Upper lobe of right lung (tissue), 1 donor: ENCODE measurements at places on chromosomes 6 and 20.

GRCh38 chr6:40900791-40901190 is 138.2 kb downstream of the UNC5CL start:
- no peak overlapping the region for H3K4me3 ChIP-seq
- H3K4me1 ChIP-seq = no peaks in the 10 kb centered on the region
- H3K27me3 ChIP-seq = no peaks in the 10 kb centered on the region
- H3K36me3 ChIP-seq = no peaks in the 10 kb centered on the region

DNA sequence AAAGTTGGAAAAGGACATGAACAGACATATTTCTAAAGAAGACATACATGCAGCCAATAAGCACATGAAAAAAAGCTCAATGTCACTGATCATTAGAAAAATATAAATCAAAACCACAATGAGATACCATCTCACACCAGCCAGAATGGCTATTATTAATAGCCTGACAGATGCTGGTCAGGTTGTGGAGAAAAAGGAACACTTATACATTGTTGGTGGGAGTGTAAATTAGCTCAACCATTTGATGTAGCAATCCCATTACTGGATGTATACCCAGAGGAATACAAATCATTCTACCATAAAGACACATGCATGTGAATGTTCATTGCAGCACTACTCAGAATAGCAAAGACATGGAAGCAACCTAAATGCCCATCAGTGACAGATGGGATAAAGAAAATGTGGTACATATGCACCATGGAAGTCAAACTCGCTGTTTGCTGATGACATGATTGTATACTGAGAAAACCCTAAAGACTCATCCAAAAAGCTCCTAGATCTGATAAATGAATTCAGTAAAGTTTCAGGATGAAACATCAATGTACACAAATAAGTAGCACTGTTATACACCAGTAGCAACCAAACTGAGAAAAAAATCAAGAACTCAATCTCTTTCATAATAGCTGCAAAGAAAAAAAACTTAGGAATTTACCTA is 196.8 kb downstream of the ADGB start:
- no peaks in the 10 kb centered on the region for H3K27me3 ChIP-seq
- H3K36me3 ChIP-seq = no peaks in the 10 kb centered on the region
- H3K27ac ChIP-seq = no peak overlapping the region
- DNase-seq = no peak
- no peaks in the 10 kb centered on the region for H3K4me1 ChIP-seq

DNA sequence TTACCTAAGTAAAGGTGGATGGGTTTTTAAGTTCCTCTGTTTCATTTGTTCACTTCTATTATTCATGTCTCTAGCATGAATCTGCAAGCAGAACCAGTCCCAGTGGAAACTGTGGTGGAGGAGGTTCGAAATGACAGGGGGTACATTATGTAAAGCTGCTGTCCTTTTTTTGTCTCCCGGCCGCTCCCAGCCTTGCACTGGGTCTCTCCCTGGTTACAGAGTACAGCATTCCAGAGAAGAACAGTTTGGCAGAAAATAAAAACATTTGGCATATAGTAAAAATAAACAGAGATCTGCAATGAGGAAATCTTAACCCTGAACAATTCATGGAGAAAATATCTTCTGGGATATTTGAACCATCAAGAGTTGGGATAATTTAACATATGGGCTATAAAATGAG is 34.6 kb upstream of the TAGAP start:
- H3K4me1 ChIP-seq = no peaks in the 10 kb centered on the region
- H3K27ac ChIP-seq = no peak overlapping the region
- H3K27me3 ChIP-seq = no peaks in the 10 kb centered on the region
- no peak overlapping the region for H3K4me3 ChIP-seq

- peaks cover 18% of the 10 kb centered on the region for H3K27me3 ChIP-seq
- no peak overlapping the region for H3K27ac ChIP-seq
- no peaks in the 10 kb centered on the region for H3K36me3 ChIP-seq
- H3K4me1 ChIP-seq = no peaks in the 10 kb centered on the region
Observed at GRCh38 chr20:41927189-41927588, 309.0 kb upstream of the CHD6 start.

- H3K27me3 ChIP-seq = no peaks in the 10 kb centered on the region
- no peak for DNase-seq
Observed at GRCh38 chr6:155260686-155261085, 3.1 kb upstream of the CLDN20 start.

- no peak overlapping the region for H3K27ac ChIP-seq
- DNase-seq = no peak
- H3K36me3 ChIP-seq = no peaks in the 10 kb centered on the region
- H3K4me3 ChIP-seq = no peak overlapping the region
- no peaks in the 10 kb centered on the region for H3K27me3 ChIP-seq
- no peaks in the 10 kb centered on the region for H3K4me1 ChIP-seq
Observed at GRCh38 chr6:106177786-106178185, 91.7 kb downstream of the PRDM1 start.

DNA sequence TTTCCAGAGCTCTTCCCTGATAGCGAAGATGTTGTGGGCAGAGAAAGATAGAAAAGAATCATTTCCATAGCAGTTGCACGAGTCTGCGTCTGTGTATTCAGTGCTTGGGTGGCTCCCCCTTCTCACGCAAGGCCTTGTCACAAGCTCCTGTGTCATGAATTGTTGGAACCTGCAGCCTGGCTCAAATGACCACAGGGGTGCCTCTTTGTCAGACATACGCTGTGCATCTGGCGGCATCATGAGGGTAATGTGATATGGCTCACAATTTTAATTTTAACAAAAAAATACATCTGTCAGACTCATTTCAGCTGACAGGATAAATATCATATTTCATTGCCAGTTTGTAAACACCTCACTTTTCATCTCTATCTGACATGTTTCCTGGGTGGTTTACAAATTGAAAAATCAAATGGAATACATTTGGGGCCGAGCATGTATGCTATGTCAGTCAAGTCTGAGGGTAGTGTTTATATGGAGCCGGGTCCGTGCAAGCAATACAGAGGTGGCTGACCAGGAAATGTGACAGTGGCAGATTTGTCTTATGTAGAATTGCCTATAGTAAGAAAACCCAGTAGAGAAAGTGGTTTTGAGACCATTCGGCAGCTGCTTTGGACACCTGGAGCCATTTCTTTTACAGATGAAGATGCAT is 90.9 kb downstream of the CAP2 start:
- no peaks in the 10 kb centered on the region for H3K36me3 ChIP-seq
- DNase-seq = no peak
- no peak overlapping the region for H3K27ac ChIP-seq
- H3K27me3 ChIP-seq = no peaks in the 10 kb centered on the region
- H3K4me3 ChIP-seq = no peak overlapping the region
- no peaks in the 10 kb centered on the region for H3K4me1 ChIP-seq
